ENCODE measurements at places on chromosomes 3 and 15.

DNA sequence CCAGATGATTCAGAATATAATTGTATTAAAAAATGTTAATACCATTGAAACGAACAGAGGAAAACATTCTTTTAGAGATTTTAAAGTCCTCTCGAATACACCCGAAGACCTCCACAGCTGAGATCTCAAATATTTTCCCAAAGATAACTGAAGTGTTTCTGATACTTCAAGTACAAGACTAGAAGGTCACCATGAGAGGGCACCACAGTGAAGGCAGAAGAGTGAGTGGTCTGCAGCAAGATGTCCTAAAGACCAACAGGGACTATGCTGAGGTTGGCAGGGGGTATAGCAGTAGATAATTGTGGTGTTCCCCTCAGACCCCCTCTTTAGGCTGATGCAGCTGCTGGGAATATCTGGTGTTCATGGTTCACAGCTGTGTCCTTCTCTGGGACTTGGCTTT lies 156.5 kb downstream of the PDCD6IP start:
- no peak for DNase-seq

DNA sequence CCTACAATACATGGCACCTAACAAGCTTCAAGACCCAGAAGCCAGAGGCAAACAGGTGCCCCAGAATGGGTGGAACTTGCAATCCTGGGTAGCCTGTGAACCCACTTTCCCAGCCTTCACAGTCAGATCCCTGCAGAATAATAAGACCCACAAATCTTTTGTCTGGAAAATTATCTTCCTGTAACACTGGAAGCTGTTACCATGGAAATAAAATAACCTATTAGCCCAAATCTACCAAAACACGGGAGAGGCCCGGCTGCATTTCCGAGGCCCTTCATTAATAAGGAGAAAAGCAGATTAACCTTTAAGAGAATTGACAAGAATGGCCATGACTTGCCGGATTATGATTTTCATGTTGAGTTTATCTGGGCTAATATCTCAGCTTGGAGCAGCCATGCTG lies 256.1 kb upstream of the PROK2 start:
- DNase-seq: no peak

DNA sequence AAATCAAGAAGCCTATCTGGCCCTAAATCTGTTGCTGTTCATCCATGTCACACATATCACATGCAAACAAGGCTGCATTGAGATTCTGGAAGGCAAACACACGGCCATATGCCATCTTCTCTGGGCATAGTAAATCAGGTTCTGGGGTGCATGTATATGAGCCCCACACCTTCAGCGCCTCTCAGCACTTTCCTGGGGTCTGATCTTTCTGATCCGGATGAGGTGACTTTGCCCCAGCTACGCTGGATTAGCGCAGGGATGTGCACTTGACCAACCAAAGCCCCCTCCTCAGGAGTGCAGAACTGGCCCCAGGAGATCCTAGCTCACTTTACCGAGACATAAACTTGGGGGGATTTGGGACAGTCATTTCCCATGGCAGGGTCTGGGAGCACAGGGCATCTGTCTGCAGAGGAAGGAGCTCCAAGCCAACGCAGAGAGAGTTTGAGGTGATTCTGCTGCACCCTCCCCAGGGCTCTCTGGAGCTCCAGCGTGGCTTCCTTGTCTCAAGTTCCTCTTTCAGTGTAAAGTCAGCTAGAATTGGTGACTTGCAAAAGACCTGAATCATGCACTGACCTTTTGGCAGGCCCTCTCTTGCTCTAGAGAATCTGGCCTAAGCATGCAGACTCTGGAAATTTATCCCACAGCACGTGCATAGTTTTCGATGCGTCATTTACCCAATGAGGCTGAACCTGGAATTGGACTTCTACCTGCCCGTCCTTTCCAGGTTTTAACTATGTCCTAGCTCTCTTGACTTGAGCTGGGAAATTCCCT lies 63.5 kb upstream of the KLF13 start:
- DNase-seq: no peak

DNA sequence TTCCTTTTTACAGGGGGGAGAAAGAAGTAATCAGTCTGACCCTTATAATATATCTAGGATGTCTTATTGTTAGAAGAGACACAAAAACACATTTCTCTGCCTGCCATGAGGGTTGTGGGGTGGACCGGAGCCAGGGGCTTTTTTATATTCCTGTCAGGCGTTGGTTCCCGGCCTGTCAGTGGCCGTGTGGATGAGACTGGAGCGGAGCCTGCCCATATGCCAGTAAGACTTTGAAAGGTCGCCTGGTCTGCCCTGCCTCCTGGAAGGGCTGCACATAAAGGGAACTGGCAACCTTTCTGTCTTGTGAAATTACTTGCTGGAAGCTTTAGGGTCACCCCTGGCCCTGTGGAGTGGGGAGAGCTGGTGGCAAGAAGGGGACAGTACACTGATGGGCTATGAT lies 34.7 kb downstream of the MAP3K13 start:
- no peak for DNase-seq

DNA sequence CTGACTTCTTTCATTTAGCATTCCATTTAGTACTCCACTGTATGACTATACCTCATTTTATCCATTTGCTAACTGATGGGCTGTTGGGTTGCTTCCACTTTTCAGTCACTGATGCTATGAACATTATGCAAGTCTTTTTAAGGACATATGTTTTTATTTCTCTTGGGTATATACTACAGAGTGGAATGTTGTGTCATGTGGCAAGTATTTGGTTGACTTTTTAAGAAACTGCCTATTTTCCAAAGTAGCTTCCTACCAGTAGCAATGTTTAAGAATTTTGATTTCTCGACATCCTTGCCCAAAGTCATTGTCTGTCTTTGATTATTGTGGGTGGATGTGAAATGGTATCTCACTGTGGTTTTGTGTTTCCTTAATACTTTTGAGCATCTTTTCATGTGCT lies 110.1 kb upstream of the TPM1 start:
- peak; percentile 73 for DNase-seq

DNA sequence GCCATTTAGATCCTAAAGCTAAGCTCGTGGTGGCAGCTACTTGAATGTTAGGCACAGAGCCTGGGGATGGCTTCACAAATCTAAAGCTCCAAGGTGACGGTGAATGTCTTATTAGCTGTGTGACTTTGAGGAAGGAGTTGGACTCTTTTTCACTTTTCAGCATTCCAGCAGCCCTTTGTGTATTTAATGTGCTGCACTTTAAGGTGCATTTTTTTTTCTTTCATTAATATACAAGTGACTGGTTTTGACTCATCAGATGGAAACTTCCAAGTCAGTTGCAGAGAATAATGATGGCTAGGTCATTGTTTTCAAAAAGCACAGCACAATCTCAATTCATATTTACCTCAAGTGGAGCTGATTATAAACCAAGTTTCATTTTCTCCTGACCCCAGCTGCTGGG lies 55.8 kb downstream of the TMED3 start:
- no peak for DNase-seq

- DNase-seq: peak; percentile 55
These were observed 8.1 kb downstream of the SPATA12 start for GRCh38 chr3:57068437-57069089.
